ENCODE measurements at places on chromosomes 6 and 20. TPM values are rescaled to one million over a fixed set of nuclear protein-coding genes. Genes with fewer than 3 reads are reported as not detected.

GRCh38 chr20:2151858-2152281 lies 50.2 kb downstream of the STK35 start:
- H3K4me1 ChIP-seq, result peaks cover 2% of the 10 kb centered on the region
- no peaks in the 10 kb centered on the region for H3K27me3 ChIP-seq
- H3K4me3 ChIP-seq, result no peak overlapping the region
- peaks cover 7% of the 10 kb centered on the region for H3K36me3 ChIP-seq
- H3K27ac ChIP-seq, result no peak overlapping the region

- H3K4me1 ChIP-seq, result peaks cover 4% of the 10 kb centered on the region
- no peak overlapping the region for H3K27ac ChIP-seq
- H3K27me3 ChIP-seq, result peaks cover 9% of the 10 kb centered on the region
- no peaks in the 10 kb centered on the region for H3K36me3 ChIP-seq
- H3K4me3 ChIP-seq, result no peak overlapping the region
- DNase-seq, result no peak
These were observed 258.8 kb downstream of the CDC5L start for GRCh38 chr6:44646355-44646754.

DNA sequence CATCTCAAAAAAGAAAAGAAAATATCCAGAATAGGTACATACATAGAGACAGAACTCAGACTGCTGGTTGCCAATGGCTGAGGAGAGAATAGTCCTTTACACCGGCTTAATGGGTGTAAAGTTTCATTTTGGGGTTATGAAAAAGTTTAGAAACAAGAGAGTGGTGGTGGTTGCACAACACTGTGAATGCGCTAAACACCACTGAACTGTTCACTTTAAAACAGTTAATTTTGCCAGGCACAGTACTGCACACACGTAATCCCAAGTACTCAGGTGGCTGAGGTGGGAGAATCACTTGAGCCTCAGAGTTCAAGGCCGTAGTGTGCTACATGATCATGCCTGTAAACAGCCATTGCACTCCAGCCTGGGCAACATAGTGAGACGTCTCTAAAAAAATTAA lies 7.6 kb downstream of the ILRUN start:
- H3K27me3 ChIP-seq, result no peaks in the 10 kb centered on the region
- H3K4me3 ChIP-seq, result no peak overlapping the region
- peaks cover 7% of the 10 kb centered on the region for H3K4me1 ChIP-seq
- no peak for DNase-seq
- H3K36me3 ChIP-seq, result peaks cover 7% of the 10 kb centered on the region

DNA sequence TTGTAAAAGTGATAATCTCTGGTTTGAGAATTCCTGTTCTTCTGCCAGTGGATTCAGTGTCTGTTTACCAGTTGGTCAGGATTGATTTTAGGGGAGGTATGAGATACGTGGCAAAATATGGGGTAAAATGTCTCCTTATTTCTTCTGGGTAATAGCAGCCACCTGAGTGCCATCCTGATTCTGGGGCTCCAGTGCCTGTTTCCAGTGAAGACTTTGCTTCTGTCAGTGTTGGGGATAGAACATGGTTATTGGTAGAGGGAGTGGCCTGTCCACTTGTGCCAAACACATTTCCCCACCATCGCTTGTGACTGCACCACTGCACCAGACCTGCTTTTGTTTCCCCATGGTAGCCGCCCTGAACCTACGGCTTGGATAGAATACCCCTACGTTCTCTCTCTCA lies 15.7 kb downstream of the PANK2 start:
- H3K4me3 ChIP-seq, result no peak overlapping the region
- H3K4me1 ChIP-seq, result peaks cover 24% of the 10 kb centered on the region
- H3K27ac ChIP-seq, result peak overlapping the region; percentile 27
- DNase-seq, result no peak
- H3K27me3 ChIP-seq, result no peaks in the 10 kb centered on the region

DNA sequence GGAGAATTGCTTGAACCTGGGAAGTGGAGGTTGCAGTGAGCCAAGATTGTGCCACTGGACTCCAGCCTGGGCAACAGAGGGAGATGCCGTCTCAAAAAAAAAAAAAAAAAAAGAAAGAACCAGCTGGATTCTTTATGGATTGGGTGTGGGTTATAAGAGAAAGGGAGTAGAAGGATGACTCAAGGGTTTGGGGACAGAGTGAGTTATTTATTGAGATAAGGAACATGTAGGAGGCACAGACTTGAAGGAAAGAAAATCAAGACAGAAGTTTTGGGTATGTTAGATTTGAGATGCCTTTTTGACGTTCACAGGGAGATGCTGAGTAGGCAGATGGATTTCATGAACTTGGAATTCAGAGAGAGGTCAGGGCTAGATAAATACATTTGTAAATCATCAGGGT lies 47.6 kb downstream of the KIZ start:
- no peak overlapping the region for H3K4me3 ChIP-seq
- H3K27me3 ChIP-seq, result no peaks in the 10 kb centered on the region
- DNase-seq, result no peak
- H3K36me3 ChIP-seq, result peaks cover 14% of the 10 kb centered on the region

DNA sequence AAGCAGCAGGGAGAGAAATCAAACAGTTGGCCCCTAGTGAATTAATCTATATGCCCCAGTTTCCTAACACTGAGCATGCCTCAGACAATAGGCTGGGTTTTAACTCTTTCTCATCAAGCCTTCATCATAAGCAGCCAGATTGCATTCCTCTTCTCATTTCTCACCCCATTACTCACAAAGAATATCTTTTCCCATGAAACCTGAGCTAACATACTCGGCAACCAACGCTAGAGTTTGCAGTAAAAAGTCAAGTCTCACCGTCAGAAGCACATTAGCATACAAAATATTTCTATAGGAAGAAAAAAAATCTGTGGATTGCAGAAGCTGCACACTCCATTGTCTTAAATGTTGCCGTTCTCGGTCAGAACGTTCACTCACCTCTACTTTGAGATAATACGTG lies 429.9 kb upstream of the ARID1B start:
- H3K36me3 ChIP-seq, result no peaks in the 10 kb centered on the region
- H3K4me3 ChIP-seq, result no peak overlapping the region
- peaks cover 11% of the 10 kb centered on the region for H3K4me1 ChIP-seq
- H3K27ac ChIP-seq, result no peak overlapping the region
- no peak for DNase-seq
- H3K27me3 ChIP-seq, result peaks cover 17% of the 10 kb centered on the region

Gene PTPN1
- 27.7 TPM for total RNA-seq

- peaks cover 37% of the 10 kb centered on the region for H3K4me1 ChIP-seq
- H3K27me3 ChIP-seq, result no peaks in the 10 kb centered on the region
These were observed 71.1 kb downstream of the SLC22A23 start for GRCh38 chr6:3385660-3386151.

Gene PXMP4
- total RNA-seq, result 7.0 TPM

Gene KHDC1
- total RNA-seq, result 10.2 TPM

Gene AGPAT4
- 21.5 TPM for total RNA-seq

GRCh38 chr6:32627831-32628230 lies 9.4 kb upstream of the HLA-DQA1 start:
- no peaks in the 10 kb centered on the region for H3K36me3 ChIP-seq
- H3K27me3 ChIP-seq, result no peaks in the 10 kb centered on the region
- peaks cover 6% of the 10 kb centered on the region for H3K4me1 ChIP-seq
- no peak overlapping the region for H3K4me3 ChIP-seq
- no peak overlapping the region for H3K27ac ChIP-seq

- DNase-seq, result no peak
- H3K4me3 ChIP-seq, result no peak overlapping the region
These were observed 6.7 kb downstream of the PABPC1L start for GRCh38 chr20:44916586-44916985.

DNA sequence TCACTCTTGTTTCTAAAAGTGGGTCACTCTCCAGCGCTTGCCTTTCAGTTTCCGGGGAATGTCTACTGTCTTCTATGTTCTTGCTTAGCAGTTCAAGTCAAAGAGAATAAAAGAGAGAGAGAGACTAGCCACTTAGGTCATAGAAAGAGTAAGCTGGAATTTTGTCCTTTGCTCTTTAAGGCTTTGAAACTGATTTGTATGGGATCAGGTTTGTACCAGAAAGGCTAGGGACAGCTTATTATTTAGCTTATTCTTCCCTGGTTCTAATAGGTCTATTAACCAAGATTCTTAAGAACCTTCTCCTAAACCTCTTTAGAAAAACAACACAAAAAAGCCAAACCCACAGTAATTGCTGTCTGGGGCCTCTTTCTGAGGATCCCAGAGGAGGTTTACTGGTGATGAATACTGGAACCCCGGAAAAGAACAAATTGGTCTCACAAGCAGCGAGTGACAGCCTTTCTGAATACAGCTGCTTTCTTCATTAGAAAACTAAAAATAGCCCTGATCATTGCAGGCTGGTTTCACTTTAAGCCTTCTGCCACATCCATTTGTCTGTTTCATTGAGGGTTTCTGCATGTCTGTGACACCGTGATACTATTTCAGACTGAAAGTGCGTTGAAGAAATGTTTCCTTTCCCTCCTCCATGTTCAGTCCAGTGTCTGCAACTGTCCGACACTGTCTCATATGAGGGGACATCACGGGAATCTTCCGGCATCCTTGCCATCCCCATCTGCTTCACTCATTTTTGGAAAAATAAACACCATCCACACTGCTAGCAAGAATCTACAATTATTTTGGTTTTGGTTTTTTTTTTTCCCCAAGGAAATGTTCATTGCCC lies 75.1 kb upstream of the ATXN1 start:
- DNase-seq, result no peak
- peaks cover 2% of the 10 kb centered on the region for H3K27me3 ChIP-seq
- H3K36me3 ChIP-seq, result no peaks in the 10 kb centered on the region
- no peak overlapping the region for H3K4me3 ChIP-seq
- no peak overlapping the region for H3K27ac ChIP-seq
- H3K4me1 ChIP-seq, result peaks cover 8% of the 10 kb centered on the region

DNA sequence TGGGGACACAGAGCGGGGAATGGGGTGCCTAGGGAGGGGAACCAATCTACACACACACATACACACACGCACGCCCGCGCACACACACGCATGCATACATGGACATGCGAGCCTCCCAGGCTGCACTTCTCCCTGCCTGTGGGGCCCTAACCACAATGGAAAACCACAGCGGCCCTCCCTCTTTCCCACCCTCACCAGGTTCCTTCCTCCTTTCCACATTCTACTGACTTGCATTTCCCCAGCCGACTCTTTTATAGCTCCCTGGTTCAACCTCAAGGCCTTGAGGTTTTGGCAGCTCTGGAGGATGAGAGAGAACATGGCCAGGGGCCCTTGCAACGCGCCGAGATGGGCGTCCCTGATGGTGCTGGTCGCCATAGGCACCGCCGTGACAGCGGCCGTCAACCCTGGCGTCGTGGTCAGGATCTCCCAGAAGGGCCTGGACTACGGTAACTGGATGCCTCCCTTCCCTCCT lies at the start of gene BPI:
Gene BPI, plus strand, starts transcription at position 249 of the 472 bp plus-strand sequence. Its CDS starts 68 bp downstream, at position 317.
- no peak within 1 kb of the TSS for H3K4me3 ChIP-seq
- H3K36me3 ChIP-seq, result no peaks in the 10 kb centered on the region

DNA sequence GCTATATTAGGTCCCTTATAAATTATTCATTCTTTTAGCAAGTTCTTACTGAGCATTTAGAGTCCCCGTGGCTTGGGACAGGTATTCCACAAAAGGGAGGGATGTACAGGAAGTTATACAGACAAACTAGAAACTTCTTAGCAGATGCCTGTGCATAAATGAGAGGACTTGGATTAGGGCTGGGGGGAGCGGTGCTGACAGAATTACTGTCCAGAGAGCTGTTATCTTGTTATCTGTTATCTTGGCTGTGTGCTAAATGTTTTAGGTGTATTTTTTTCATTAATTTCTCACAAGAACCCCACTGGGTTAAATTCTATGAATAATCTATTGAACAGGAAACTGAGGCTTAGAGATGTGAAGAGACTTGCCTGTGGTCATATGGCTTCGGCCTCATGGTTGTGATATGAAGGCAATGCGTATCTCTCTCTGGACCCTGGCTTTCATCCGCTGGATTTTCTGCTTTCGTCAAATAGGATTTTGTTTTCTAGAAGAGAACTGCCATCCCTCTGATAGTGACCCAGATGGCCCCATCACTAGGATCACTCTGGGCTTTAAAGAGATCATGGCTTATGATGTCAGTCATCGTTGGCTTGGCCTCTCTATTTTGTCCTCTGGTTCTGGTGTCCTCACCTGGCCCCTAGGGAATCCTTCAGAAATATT lies 32.3 kb upstream of the RREB1 start:
- no peak overlapping the region for H3K27ac ChIP-seq
- H3K4me3 ChIP-seq, result no peak overlapping the region
- H3K36me3 ChIP-seq, result no peaks in the 10 kb centered on the region
- no peak for DNase-seq

DNA sequence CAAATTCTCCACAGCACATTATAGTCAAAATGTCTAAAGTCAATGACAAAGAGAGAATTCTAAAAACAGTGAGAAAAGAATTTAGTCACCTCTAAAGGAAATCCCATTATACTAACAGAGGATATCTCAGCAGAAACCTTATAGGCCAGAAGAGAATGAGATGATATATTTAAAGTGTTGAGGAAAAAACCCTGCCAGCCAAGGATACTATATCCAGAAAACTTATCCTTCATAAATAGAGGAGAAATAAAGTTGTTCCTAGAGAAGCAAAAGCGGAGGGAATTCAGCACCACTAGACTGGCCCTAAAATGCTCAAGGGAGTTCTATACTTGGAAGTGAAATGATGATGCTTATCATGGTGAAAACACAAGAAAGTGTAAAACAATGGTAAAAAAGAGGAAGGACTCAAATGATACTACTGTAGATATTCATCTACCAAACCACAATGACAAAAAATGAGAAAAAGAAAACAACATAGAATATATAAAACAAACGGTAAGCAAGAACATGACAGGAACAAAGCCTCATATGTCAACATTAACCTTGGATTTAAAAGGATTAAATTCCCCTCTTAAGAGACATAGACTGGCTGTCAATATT lies 16.7 kb downstream of the GPRC6A start:
- H3K27me3 ChIP-seq, result no peaks in the 10 kb centered on the region
- no peak overlapping the region for H3K4me3 ChIP-seq
- H3K4me1 ChIP-seq, result no peaks in the 10 kb centered on the region
- no peak for DNase-seq
- H3K36me3 ChIP-seq, result no peaks in the 10 kb centered on the region
- H3K27ac ChIP-seq, result no peak overlapping the region

DNA sequence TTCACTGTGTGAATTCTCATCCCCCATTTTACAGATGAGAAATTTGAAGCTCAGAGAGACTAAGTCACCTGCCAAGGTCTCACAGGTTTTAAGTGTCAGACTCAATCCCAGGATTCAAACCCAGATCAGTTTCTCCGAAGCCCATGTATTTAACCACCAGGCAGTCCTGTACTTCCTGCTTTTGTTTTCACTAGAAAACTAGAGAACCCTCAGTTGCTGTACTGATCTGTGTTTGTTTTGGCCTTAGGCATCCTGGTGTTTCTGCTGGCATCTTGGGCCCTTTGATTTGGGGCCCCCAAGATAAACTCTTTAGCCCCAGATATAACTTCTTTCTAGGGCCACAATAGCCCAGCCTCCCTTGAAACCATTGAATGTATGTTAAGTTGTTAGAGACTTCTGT lies 36.5 kb downstream of the PPP1R16B start:
- H3K4me3 ChIP-seq, result no peak overlapping the region
- H3K36me3 ChIP-seq, result no peaks in the 10 kb centered on the region
- no peak overlapping the region for H3K27ac ChIP-seq
- H3K4me1 ChIP-seq, result peaks cover 3% of the 10 kb centered on the region

GRCh38 chr6:105151644-105152043 lies 28.2 kb downstream of the POPDC3 start:
- H3K36me3 ChIP-seq, result peaks cover 18% of the 10 kb centered on the region
- H3K27ac ChIP-seq, result no peak overlapping the region
- H3K4me3 ChIP-seq, result no peak overlapping the region
- H3K4me1 ChIP-seq, result peaks cover 7% of the 10 kb centered on the region
- no peaks in the 10 kb centered on the region for H3K27me3 ChIP-seq

All from mesothelial cell of epicardium (in vitro differentiated cells).